ENCODE measurements at places on chromosomes 13 and 19. TPM values are rescaled to one million over a fixed set of nuclear protein-coding genes. Genes with fewer than 3 reads are reported as not detected.

- no peaks in the 10 kb centered on the region for H3K4me1 ChIP-seq
- H3K4me3 ChIP-seq, result no peak overlapping the region
- DNase-seq, result no peak
- H3K27me3 ChIP-seq, result no peaks in the 10 kb centered on the region
Measured at GRCh38 chr13:65929436-65929835, 1300.7 kb downstream of the PCDH9 start.

GRCh38 chr19:46975925-46976782, 43.5 kb upstream of the NPAS1 start:
- peak overlapping the region; percentile 64 for H3K27ac ChIP-seq
- no peak overlapping the region for H3K4me3 ChIP-seq
- H3K36me3 ChIP-seq, result no peaks in the 10 kb centered on the region
- peak; percentile 98 for DNase-seq

GRCh38 chr13:42218576-42218975, 53.4 kb upstream of the AKAP11 start:
- H3K36me3 ChIP-seq, result peaks cover 9% of the 10 kb centered on the region
- no peaks in the 10 kb centered on the region for H3K4me1 ChIP-seq
- DNase-seq, result no peak
- H3K4me3 ChIP-seq, result no peak overlapping the region
- no peak overlapping the region for H3K27ac ChIP-seq

DNA sequence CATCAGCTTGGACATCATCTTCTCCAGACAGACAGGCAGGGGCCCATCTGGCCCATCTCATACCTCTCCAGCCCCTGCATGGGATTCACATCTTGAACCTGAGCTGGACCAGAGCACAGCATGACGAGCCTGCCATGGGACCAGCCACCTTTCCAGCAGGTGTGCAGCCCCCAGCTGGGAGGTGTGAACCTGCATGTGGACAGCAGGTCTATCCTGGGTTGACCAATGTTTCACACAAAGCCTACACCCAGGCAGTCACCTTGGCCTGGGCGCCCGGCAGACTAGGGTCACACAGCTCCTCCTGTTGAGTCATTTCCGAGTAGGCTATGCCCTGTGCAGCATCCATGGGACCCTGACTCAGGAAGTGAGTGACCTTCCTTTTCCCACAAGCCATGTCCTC, 41.4 kb downstream of the MAU2 start:
- peak; percentile 47 for DNase-seq
- H3K27ac ChIP-seq, result no peak overlapping the region
- H3K4me3 ChIP-seq, result no peak overlapping the region
- no peaks in the 10 kb centered on the region for H3K4me1 ChIP-seq
- no peaks in the 10 kb centered on the region for H3K36me3 ChIP-seq
- no peaks in the 10 kb centered on the region for H3K27me3 ChIP-seq

DNA sequence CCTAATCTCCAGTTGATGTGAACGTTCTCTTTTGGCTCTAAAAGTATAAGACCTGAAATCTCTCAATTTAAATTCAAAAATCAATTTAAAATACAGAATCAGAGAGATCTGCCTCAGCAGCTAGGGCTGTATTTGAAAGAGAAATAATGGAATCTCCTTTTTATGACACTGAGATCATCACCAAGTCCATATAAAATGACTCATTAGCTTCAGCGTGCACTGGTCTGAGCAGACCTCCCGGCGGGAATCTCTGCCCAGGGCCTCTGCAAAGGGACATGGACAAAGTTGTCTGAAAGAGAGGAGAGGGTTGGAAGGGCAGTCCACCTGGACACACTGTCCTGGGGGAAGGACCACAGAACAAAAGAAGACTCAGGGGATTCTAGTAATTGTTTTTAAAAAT, 855.6 kb downstream of the EFNB2 start:
- H3K4me1 ChIP-seq, result no peaks in the 10 kb centered on the region
- H3K4me3 ChIP-seq, result no peak overlapping the region
- no peak for DNase-seq
- no peaks in the 10 kb centered on the region for H3K36me3 ChIP-seq
- H3K27me3 ChIP-seq, result no peaks in the 10 kb centered on the region

- no peak overlapping the region for H3K27ac ChIP-seq
- H3K36me3 ChIP-seq, result no peaks in the 10 kb centered on the region
- H3K4me3 ChIP-seq, result no peak overlapping the region
Measured at GRCh38 chr13:68056816-68057710, 826.9 kb upstream of the PCDH9 start.

DNA sequence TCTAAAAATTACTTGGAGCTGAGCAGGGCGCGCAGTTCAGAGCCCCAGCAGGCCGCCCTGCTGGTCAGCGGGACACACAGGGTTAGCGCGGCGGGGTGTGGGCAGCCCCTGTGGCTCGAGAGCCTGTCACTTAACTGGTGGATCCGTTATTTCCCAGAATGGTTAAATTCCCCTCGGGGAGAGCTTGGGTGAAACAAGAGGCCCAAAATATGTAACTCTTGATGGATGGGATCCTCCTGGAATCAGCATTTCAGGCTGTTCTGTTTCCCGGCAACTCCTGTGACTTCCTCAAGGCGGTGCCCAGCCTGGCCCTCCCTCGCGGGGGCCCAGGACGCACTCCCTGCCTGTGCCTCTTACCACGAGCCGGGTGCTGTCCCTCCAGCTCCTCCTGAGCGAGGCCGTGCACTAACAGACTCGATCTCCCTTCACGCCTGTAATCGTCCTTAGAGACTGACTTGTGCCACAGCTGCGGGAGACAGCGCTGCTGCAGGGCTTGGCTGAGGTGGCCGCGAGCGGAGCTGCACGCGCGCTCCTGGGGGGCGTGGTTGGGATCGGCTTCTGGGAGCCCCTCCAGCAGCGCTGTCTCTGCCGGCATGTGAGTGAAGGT, 9.7 kb downstream of the PTBP1 start:
- H3K4me3 ChIP-seq, result no peak overlapping the region
- H3K4me1 ChIP-seq, result no peaks in the 10 kb centered on the region
- no peak for DNase-seq
- peaks cover 8% of the 10 kb centered on the region for H3K36me3 ChIP-seq
- H3K27me3 ChIP-seq, result no peaks in the 10 kb centered on the region
- H3K27ac ChIP-seq, result no peak overlapping the region

DNA sequence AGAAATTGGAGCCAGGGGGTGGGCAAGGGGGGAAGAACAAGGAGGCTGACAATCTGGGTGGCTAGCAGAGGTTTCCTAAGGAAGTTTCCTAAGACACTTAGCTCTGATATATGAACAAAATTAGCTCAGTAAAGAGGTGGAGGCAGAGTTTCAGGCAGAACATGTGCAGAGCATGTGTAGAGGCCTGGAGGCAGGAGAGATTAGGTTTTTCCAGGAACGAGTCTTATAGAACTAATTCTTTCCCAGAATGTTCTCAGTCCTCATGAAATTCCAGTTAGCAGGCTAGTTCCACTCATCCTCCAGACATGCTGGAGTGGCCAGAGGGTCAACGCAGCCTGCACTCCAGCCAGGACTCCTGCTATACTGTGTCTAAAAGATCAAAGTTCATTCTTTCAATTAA, 184.7 kb downstream of the LACC1 start:
- no peak for DNase-seq
- H3K27ac ChIP-seq, result no peak overlapping the region
- no peak overlapping the region for H3K4me3 ChIP-seq
- no peaks in the 10 kb centered on the region for H3K27me3 ChIP-seq
- peaks cover under 1% of the 10 kb centered on the region for H3K4me1 ChIP-seq

- no peak overlapping the region for H3K4me3 ChIP-seq
- H3K27me3 ChIP-seq, result no peaks in the 10 kb centered on the region
- H3K27ac ChIP-seq, result no peak overlapping the region
- no peak for DNase-seq
- H3K36me3 ChIP-seq, result peaks cover 3% of the 10 kb centered on the region
Measured at GRCh38 chr19:7959211-7959610, 15.7 kb upstream of the TIMM44 start.

DNA sequence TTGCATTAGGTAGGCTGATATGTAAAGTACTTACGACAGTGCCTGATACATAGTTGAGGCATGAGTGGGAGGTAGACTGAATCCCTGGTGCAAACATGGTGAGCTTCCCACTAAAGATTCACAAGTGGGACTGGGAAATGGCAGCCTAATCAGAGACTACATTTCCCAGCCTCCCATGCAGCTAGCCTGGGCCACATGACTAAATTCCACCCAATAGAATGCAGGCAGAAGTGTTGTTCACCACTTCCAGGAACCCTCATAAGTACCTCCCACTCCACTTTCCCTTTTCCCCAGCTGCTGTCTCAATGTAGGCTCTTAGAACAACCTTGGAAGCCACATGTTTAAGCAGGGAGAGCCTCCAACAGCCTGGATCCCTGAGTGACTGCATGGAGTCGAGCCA, 104.9 kb downstream of the CACNA1A start:
- no peaks in the 10 kb centered on the region for H3K4me1 ChIP-seq
- no peaks in the 10 kb centered on the region for H3K36me3 ChIP-seq

- no peaks in the 10 kb centered on the region for H3K4me1 ChIP-seq
- no peaks in the 10 kb centered on the region for H3K27me3 ChIP-seq
- no peak overlapping the region for H3K4me3 ChIP-seq
- H3K27ac ChIP-seq, result no peak overlapping the region
- no peak for DNase-seq
Measured at GRCh38 chr19:13128583-13128982, 10.5 kb downstream of the NACC1 start.

- H3K4me1 ChIP-seq, result no peaks in the 10 kb centered on the region
- peaks cover 19% of the 10 kb centered on the region for H3K36me3 ChIP-seq
- no peak for DNase-seq
- peak overlapping the region; percentile 23 for H3K27ac ChIP-seq
- no peaks in the 10 kb centered on the region for H3K27me3 ChIP-seq
Measured at GRCh38 chr19:58182577-58182988, 278 bp upstream of the ZNF274 start.

- DNase-seq, result no peak
- no peaks in the 10 kb centered on the region for H3K27me3 ChIP-seq
- H3K4me3 ChIP-seq, result no peak overlapping the region
- no peaks in the 10 kb centered on the region for H3K4me1 ChIP-seq
- no peaks in the 10 kb centered on the region for H3K36me3 ChIP-seq
- H3K27ac ChIP-seq, result no peak overlapping the region
Measured at GRCh38 chr19:17455308-17456123, 5.2 kb downstream of the NXNL1 start.

DNA sequence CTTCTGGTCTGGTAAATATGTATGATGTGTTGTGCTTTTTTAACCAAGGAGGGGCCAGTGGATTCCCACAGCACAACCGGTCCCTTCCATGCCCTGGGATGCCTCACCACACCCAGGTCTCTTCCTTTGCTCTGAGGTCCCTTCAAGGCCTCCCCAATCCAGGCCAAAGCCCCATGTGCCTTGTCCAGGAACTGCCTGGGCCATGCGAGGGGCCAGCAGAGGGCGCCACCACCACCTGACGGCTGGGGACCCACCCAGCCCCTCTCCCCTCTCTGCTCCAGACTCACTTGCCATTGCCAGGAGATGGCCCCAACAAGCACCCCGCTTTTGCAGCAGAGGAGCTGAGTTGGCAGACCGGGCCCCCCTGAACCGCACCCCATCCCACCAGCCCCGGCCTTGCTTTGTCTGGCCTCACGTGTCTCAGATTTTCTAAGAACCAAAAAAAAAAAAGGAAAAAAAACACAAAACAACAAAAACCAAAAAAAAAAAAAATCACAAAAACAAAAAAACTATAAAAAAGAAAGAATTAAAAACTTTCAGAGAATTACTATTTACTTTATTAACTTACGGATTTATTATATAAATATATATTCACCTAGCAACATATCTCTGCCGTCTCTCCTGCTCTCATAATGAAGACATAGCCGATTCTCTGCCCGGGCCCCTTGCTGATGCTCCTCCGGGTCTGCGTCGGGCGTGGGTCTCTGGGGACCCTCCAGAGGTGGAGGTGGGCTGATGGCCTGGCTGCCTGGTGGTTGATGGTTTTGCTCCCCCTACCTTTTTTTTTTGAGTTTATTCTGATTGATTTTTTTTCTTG, 14.4 kb downstream of the CAPN12 start:
- peak; percentile 78 for DNase-seq
- H3K4me3 ChIP-seq, result no peak overlapping the region
- H3K36me3 ChIP-seq, result peaks cover 27% of the 10 kb centered on the region
- H3K27me3 ChIP-seq, result no peaks in the 10 kb centered on the region
- no peak overlapping the region for H3K27ac ChIP-seq

DNA sequence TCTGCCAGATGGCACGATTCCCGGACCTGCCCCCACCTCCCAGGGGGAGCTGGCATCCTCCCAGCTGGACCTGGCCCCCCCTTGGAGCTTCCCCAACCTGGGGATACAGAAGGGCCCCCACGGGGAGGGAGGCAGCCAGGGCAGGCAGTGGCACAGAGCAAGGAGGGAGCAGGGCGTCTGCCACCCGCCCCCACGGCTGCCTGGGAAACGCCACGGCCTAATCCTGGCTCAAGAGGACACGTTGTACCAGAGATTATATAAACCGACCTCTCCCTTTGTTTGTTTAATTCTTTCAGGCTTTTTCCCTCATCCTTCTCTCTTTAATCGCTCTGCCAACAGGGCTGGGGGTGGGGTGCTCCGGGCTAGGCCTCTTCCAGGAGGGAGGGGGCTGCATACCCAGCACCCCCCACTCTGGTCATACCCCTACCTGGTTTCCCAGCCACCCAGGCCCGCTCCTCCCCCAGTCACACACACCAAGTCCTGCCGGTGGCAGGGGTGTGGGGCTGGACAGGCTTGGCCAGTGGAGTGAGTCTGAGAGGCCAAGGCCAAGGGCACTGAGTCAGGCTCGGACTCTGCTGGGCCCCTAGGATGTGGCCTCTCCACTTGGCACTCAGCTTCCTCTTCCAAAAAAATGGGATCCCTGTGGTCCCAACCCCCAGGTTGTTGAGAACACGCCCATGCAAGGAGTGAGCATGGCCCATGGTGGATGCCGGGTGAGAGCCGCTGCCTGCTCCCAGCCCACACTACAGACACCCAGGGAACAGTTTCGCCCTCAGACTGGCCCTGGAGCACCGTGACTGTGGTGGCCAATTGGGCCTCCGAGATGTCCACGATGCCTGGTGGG, 29.5 kb upstream of the NFIC start:
- peak overlapping the region; percentile 98 for H3K27ac ChIP-seq
- peak; percentile 93 for DNase-seq
- H3K36me3 ChIP-seq, result no peaks in the 10 kb centered on the region
- no peaks in the 10 kb centered on the region for H3K27me3 ChIP-seq

The ZNF443 gene
- total RNA-seq, result 5.5 TPM

The PTGIR gene
- 70.4 TPM for total RNA-seq

The SRRM5 gene
- 0.52 TPM for total RNA-seq

The CACNG6 gene
- not detected for total RNA-seq

The PEX11G gene
- 1.9 TPM for total RNA-seq

The VWA8 gene
- total RNA-seq, result 15.2 TPM

The GFY gene
- not detected for total RNA-seq

The CIC gene
- 104 TPM for total RNA-seq

The MYPOP gene
- 5.6 TPM for total RNA-seq

The S1PR2 gene
- 9.8 TPM for total RNA-seq

The ALG5 gene
- total RNA-seq, result 23.4 TPM
